ENCODE measurements at places on chromosomes 11 and 22. TPM values are rescaled to one million over a fixed set of nuclear protein-coding genes. Genes with fewer than 3 reads are reported as not detected.

- DNase-seq: peak; percentile 62
Measured at GRCh38 chr22:47165338-47166032, 403.0 kb downstream of the TBC1D22A start.

DNA sequence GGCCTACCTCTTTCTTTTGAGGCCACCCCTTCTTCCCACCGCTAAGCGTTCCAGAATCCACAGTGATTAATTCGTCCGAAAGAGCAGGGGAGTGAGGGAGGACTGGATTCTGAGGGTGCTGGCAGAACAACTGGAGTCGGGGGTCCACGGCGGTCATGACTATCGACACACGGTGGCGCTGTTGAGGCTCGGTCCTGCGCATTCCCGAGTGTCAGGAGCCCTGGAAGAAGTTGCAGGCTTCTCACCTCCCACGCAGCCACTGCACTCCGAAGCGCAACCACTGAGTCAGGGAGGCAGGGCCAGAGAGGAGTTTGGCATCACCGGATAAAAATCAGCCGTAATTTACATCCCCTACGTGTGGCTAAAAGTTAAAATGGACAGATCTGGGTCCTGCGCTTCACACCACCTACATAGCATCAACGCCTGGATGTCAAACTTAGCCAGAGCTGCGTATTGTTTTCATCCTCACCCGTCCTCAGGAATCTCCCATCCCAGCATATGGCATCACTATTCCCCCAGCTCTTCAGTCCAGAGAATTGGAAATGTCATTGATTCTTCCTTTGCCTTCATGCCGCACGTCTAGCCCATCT, 10.7 kb upstream of the CTSF start:
- peak; percentile 99 for DNase-seq

- DNase-seq: peak; percentile 87
Measured at GRCh38 chr11:118691926-118692830, 12.7 kb upstream of the TREH start.

GRCh38 chr22:31814942-31815341, 61.1 kb downstream of the DEPDC5 start:
- DNase-seq: no peak

DNA sequence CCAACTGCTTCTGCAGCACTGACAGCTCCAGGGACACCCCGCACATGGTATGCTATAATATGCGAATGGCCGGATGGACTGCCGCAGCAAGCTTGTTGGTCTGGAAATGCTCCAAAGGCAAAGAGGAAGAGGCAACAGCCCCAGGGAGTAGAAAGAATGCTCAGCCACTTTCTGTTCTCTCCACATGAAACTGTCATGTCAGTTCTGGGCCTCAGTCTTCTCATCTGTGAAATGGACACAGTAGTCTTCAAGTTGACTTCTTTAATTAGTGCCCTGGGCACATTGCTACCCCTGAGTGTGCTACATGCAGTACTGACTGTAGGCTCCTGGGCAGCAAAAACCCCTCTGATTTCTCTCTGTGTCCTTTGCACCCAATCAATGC, 19.9 kb downstream of the IL10RA start:
- no peak for DNase-seq

DNA sequence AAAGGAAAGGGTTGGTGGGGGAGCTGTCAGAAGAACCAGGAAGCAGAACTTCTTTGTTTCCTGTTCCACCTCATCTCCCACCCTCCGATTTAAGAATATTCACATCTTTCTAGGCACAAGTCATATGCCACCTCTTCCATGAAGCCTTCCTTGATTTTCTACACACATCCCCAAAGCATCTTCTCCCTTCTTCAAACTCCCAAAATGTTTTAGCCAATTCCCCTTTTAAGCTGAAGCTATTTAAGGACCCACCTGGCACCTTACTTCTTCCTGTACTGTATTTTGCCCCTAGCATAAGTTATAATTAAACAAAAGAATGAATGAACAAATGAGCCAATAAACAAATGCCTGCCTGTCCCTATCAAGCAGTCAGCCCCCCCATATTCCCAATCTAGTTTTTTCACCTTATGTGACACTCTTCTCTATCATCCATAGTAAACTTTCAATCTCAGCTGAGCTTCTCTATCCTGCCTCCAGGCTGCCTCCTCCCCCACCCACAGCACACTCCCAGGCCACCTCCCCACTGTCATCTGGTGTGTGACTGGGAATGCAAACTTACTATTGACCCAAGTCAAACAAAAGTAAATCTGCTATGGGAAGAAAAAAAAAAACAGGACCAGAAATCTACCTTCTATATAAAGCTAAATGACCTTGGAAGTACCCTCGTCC, 3.9 kb downstream of the TNKS1BP1 start:
- peak; percentile 74 for DNase-seq

Gene PHRF1
- total RNA-seq: 23.9 TPM

Gene KCTD14
- 0.29 TPM for total RNA-seq

Gene SLC29A2
- 0.29 TPM for total RNA-seq

Gene MPPED2
- 1.2 TPM for total RNA-seq

Data from osteoblast (primary cell).